ENCODE measurements at places on chromosomes 3 and 15. TPM values are rescaled to one million over a fixed set of nuclear protein-coding genes. Genes with fewer than 3 reads are reported as not detected.
A peak's percentile ranks its signal among the peaks of the same experiment; 100 is the strongest.

DNA sequence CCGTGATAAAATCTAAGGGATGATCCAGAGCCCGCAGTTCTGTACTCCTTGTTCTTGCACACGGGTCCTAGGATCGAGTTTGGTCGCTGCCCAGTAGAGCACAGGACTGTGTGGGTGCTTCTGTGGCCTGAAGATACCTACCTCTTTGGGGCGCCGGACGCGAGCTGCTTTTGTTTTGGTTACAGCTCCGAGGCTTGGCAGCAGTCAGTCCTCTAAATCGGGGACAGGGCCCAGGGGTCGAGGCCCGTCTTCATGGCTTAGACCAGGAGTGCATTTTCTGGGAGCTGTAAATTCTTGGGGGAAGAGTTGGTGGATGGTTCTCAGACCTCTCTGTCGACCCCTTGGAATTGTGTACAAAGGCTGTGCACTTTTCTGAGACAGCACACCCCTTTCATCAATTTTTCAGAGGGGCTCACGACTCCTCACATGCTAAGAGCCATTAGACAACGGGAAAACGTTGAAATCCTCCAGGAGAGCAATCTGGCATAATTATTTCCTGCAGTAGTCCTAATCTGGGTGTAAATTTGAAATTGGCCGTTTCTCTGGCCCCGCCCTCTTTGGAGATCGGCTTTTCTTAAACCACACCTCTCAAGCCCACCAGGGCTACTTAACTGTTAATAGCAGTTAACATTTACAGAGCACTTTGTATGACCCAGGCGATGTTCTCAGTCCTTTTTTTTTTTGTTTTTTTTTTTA lies 928 bp downstream of the CEP97 start:
- no peak for DNase-seq

- DNase-seq, result no peak
These were observed 267.0 kb downstream of the CHL1 start for GRCh38 chr3:463252-464192.

- DNase-seq, result no peak
These were observed 186.4 kb upstream of the NANOGP8 start for GRCh38 chr15:35271371-35272043.

DNA sequence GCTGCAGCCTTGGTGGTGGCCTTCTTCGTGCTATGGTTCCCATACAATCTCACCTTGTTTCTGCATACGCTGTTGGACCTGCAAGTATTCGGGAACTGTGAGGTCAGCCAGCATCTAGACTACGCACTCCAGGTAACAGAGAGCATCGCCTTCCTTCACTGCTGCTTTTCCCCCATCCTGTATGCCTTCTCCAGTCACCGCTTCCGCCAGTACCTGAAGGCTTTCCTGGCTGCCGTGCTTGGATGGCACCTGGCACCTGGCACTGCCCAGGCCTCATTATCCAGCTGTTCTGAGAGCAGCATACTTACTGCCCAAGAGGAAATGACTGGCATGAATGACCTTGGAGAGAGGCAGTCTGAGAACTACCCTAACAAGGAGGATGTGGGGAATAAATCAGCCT lies 10.4 kb downstream of the CYP8B1 start:
- no peak for DNase-seq

- no peak for DNase-seq
These were observed 55.0 kb upstream of the NMNAT3 start for GRCh38 chr3:139732729-139733128.

GRCh38 chr15:36335659-36336058 lies 243.8 kb upstream of the CDIN1 start:
- no peak for DNase-seq

- DNase-seq, result no peak
These were observed 22.2 kb downstream of the MELTF start for GRCh38 chr3:197007296-197007940.

- no peak for DNase-seq
These were observed 13.1 kb upstream of the BLOC1S6 start for GRCh38 chr15:45573961-45574629.

DNA sequence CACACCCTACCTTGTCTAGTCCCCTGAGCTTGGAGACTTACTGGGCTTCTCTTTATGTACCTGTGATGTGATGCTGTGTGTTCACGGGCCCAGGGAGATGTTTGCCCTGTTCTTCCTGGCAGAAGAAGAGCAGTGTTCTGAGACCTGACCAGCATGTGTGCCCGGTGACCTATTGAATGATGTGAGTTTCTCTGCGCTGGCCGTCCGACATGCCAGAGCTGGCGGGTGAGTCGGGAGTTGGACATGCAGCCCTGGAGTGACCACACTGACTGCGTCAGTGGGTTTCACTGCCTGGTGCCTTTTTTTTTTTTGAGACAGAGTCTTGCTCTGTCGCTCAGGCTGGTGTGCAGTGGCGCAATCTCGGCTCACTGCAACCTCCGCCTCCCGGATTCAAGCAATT lies 42.3 kb downstream of the CGNL1 start:
- DNase-seq, result no peak

- no peak for DNase-seq
These were observed 348.7 kb downstream of the TBL1XR1 start for GRCh38 chr3:176848431-176849214.

DNA sequence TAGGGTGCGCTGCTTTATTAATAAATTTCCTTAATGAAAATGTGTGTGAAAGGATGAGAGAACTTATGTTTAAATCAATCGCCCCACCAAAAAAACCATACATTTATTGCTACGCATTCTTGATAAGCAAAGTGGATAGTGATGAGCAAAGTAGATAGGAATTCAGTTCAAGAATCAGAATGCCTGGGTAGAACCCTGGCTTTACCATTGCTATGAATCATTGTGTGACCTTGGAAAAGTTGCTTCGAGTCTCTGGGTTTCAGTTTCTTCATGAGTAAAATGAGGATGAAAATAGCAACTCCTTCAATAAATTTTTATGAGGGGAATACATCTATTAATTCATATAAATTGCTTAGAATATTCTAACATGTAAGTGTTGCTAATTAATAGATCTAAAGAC lies 2.6 kb upstream of the ALCAM start:
- DNase-seq, result no peak

GRCh38 chr3:9986230-9986725 lies 363 bp downstream of the EMC3 start:
- no peak for DNase-seq

DNA sequence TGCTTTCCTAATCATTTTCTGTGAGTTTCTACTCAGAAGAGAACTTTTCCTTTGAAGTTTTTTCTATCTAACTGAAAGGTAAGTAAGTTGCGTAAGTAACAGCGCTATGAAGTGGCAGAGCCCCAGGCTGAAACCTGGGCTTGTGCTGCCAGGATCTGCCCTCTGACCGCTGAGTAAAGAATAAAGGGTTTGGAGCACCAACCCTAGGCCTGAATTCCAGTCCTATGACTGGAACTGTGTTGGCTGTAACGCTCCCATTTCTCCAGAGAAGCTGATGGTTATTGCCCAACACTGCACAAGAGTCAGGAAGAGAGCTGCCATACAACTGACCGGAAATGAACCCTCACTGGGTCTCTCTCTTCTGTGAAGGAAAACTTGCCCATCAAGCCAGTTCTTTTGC lies 87.0 kb downstream of the FOXB1 start:
- peak; percentile 27 for DNase-seq

- DNase-seq, result peak; percentile 21
These were observed 3.7 kb downstream of the PBRM1 start for GRCh38 chr3:52682016-52682415.

GRCh38 chr3:159273608-159274007 lies 471.8 kb downstream of the MFSD1 start:
- peak; percentile 48 for DNase-seq

DNA sequence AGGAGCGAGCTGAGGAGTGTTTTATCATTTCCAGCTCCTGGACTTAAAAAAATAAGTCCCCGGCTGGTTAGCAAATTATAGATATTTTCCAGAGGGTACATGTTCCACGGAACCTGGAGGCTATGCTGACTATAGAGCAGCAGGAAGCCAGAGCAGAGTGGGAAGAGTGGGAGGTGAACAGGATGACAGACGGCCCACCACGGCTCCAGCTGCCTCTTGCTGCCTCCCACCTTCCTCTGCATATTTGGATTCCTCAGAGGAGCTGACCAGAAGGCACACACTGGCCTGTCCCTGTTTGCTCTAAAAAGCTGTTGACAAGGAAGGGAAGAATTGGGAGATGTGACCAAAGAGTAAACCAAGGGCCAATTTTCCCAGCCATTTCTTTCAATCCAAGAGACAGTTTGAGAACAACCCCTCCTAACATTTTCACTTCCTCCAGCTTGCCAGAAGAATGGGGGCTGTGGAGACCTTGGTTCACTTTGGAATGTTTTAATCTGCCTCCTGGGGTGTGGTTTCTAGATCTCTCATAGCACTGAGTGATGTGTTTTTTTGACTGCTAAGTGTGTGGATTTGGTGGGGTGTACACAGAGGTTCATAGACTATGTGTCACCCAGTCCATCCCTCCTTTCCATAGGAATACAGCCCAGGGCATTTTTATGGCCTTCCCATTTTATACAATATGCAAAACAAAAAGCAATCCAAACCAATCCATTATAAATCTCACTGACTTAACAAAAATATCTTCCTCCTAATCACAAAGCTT lies 36.8 kb downstream of the HGD start:
- no peak for DNase-seq

- DNase-seq, result peak; percentile 15
These were observed at the start of gene GRM7 for GRCh38 chr3:6860954-6861624. Gene GRM7 (plus strand): TSS chr3:6861115.

DNA sequence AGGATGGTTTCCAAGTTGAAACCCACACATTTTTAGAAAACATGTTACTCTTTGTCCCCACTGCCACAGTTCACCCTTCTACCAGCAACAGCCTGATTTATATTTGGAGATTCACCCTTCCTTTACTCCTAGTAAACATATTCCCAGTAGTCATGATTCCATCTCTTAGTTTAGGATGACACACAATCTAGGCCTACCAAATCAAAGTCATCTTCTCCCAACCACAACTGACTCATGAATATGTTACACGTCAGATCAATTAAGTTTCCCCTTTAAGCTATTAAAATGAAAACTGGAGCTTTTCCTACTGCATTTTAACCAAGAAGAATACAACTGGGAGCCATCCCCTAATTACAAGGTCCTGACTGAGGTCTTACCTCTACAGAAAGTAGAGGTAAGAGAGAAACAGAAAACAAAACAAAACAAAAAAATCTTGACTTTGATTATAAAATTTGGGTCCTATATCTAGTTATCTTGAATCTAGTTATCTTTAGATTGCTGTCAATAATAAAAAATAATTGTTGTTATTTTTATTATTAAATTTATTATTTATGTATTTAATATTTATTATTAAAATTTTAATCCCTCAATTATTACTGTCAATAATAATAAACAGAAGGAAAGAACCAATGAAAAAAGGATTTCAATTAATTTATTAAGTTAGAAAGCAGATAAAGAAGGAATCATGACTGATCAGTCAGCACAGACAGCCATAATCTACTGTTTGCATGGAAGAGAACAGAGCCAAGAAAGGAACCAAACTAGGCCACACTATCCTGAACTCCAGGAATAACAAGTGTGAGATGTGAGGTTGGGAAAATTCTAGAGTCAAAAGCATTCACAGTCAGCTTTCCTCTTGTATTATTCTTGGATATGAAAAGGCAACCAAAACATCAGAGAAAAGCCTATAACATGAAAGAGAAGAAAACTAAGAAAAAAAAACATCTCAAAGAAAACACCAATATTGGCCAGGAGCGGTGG lies 12.5 kb downstream of the DPH6 start:
- no peak for DNase-seq

GRCh38 chr3:71045917-71046282 lies 537.6 kb downstream of the FOXP1 start:
- DNase-seq, result no peak

DNA sequence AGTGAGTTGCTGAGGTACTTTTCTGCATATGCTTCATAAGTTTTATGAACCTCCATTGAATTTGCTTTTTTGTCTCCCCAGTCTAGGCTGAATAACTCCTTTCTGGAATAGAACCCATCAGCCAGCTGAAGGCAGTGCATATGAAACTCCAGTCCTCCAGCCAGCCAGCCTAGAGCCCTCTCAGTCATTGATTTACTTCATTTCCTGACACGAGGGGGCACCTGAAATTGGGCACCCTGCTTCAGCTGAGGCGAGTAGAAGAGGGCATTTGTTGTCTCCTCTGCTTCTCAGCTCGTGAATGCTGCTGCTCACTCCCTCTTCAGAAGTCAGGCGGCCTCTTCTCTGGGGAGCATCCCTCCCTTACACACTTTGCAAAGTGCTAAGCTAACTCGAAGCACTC lies 32.5 kb downstream of the CHST2 start:
- no peak for DNase-seq

DNA sequence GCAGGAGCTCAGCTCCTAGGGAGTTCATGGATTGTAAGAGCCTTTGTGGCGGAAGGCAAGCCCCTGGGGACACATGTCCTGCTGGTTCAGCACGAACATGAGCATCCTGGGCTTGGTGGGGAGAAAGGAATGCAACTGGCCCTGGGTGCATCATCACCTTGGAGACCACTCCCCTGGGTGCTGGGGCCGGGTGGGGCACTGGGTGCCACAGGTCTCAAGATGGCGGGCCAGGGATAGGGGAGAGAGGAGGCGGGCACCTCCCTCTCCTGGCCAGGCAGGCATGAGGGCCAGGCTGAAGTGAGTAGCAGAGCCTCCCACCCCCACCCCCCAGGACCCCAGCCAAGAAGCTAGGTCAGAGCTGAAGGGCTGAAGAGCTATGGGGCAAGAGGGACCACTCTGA lies 768 bp downstream of the PCBP4 start:
- DNase-seq, result no peak

DNA sequence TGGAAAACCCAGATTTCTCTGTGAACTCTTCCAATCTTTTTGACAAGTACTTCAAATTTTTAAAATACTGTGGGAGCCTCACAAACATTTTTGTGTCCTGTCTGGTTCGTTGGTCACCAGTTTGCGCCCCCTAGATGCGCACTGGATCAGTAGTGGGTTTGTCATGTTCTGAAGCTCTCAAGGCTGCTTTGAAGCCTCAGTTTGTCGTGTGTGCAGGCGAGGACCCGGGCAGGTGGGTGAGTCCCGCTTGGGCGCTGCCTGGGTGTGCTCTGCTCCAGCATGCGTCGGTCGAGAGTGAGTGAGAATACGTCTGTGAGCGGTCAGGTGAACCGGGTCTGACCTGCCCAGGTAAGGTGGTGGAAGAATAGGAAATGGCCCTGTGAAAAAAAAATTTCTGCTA lies 17.3 kb upstream of the AEN start:
- DNase-seq, result no peak

GRCh38 chr15:59232476-59232875 lies 25.8 kb downstream of the LDHAL6B start:
- no peak for DNase-seq

Gene SELENOK
- 52.2 TPM for total RNA-seq

Gene FRMD5
- total RNA-seq, result 3.3 TPM

Gene UROC1
- 0.14 TPM for total RNA-seq

Gene EIF4E3
- total RNA-seq, result 22.6 TPM

Gene ATP8B4
- 15.8 TPM for total RNA-seq

Gene DGKG
- 7.3 TPM for total RNA-seq

Gene SLCO2A1
- total RNA-seq, result 48.1 TPM
